Hematopoietic multipotent progenitor cell treated with erythropoietin and hydrocortisone succinate and interleukin-3 and kit ligand, for 17 days (in vitro differentiated cells): ENCODE measurements at places on chromosomes 4 and X.

- no peak for DNase-seq
These were observed 5.7 kb upstream of the SCOC start for GRCh38 chr4:140367738-140368137.

GRCh38 chr4:4457803-4458553 is 71.1 kb downstream of the NSG1 start:
- DNase-seq = no peak

DNA sequence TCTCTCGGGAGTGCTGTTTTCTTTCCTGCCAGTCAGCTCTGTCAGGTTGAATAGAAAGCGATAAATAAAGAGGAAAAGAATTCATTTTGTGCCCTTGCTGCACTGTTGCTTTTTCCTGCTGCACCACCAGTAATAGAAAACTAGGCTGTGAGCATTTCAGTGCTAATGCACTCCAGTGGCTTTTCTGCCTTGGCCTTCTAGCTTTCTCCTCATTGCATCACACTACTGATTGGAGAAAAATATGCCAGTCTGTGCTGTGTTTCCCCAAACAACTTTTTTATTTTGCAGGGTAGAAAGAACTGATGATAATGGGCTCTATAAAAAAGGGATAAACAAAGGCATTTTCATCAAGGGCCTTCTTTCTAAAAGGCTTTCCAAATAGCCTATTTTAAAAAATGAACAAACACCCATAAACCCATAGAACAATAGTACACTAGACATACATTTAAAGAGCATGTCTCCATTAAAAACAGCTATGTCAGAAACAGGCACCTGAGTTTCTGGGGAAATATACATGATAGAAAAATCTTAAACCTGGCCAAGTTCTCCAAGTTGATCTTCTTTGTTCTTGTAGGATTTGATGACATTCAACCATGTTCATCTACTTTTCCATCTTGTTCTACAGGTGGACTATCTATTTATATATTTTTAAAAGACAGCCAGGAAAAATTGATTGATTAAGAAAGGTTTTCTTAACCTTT is 86.3 kb downstream of the GPRIN3 start:
- no peak for DNase-seq

DNA sequence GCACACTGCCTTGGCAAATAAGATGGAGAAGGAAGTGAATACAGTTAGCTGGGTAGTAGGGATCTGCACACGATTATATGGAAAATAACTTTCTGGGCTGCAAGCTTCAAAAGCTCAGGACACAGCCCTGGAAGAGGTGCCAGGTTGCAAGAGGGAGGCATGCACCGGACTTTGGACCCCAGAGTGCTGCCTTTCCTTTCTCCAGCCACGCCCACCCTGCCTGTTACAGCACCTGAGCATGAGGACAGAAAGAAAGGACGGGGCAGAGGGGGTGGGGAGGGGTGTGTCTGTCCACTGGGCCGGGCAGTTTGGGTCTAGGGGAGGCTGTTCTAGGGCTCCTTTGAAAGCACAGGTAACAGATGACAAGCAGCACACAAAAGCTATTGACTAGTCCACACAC is 152.8 kb downstream of the ENPP6 start:
- DNase-seq = no peak

DNA sequence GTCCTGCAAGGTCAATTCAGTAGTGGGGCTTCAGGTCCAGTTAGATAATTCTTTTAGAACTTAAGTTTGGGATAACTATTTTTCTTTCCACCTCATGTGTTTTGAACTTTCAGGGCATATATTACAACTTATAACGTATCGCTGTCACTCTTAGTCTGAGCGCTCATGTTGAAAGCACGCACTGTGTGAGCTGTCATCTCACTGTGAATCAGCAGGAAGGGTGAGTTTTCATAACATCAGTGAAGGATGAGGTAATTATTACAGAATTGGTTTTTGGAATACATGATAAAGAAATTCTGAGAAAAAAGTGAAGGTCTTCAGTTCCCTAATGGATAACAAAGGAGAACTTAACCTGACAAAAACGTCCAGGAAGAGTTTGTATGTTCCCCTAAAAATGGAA is 45.1 kb upstream of the SLC4A4 start:
- DNase-seq = no peak

DNA sequence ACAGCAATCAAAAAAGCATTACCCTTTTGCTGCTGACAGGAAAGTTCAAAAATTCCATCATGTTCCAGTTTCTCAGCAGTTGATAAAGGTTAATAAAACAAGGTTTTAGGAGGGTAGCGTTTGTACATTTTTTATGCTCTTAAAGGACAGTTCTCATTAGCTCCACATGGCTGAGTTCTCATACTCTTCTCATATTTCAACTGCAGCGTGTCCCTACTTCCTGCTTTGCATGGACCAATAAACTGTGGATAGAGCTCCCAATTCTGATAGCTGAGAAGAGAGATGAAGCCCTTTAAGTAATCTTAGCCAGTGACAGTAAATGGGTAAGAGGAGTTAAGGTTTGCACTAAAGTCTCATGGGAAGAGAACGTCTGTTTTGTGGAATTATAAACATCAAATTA is 53.5 kb downstream of the SPANXA2 start:
- no peak for DNase-seq

DNA sequence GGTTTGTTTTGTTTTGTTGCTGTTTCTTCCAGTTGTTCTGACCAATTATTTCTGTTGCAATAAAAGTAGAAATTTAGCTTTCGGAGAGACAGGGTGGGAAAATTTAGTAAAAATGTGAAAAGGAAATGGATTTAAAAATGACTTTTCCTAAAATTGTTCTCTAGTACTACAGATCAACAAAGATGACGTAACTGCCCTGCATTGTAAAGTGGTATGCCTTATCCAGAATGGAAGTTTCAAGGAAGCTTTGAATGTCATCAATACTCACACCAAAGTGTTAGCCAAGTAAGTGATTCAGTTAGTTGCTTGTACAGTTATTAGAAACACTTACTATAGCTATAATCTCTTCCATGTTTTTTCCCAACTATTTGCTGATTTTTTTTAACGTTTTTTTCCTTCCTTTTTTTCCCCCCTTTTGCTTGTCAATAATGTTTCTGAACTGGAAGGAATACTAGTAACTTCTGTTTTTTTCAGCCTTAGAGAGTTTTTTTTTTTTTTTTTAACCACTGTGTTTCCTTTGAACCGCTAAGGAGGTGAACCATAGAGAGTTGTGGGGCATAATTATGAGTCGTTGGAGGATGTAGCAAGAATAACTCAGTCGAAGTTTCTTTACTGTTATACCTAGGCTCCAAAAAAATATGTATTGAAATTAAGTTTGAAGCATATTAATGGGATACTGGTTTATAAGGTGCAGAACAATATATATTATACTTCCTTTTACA is 2.2 kb downstream of the SRP72 start:
- no peak for DNase-seq

DNA sequence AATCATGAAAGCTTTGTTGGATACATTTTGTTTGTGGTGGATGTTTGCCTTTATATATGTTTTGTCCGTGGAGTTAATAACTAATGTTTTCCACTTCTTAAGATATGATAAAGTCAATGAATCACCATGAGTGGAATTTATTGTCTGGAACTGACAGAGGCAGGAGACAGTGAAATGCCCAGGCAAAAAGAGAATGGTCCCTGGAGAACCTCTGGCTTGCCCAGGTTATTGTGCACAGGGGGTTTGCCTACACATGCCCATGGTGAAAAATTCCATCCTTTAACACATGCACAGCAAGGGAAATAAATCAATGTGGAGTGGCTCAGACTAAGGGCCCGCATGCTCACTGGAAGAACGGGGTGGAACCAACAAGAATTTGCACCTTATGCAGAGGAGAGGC is 964.3 kb upstream of the GRIA3 start:
- DNase-seq = no peak

DNA sequence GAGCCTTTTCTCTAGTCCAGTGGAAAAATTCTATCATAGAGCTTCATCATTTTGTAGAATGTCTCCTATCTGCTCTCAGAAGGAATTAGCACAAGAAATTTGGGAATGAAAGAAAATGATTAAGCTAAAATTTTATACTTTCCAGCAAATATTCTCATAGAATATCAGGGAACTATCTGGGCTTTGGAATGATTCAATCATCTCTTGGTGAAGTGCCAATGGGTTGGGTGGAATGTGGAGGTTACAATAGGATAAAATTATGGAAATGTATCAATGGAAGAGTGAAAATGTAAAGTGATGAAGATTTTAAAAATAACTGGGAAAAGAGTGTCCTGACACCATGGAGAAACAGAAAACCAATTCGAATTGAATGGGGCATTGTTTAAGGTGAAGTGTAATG is 119.0 kb upstream of the MID1 start:
- no peak for DNase-seq

DNA sequence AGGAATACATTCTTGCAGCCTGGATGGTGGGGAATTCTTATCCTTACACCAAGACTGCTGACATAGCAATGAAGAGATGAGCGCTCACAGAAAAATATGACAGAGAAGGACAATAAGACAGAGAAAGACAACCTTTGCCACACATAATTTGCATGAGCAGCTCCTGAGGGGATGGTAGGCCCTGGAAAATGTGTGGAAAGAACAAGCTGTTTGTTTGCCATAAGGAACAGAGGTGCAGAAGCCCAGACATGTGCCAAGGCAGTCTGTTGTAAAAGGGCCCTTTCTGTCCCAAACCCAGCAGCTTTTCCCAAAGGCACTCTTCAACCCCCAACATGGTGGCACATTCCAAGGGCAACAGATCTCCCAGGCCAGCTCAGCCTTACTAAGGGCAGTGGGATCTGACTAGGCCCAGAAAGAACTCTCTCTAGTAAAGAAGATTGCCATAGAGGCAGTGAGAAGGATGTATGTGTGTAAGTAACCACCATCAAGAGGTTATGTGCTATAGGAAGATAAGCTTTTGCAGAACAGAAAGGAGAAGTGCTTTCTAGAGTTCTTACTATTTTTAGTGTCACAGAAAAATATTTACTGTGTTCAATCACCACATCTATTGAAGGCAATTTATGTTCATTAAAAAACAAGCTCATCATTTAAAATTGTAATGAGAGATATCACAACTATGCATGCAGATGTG is 287.0 kb upstream of the RASGEF1B start:
- DNase-seq = no peak

- no peak for DNase-seq
These were observed 583.9 kb downstream of the BCOR start for GRCh38 chrX:39513836-39514235.
